ENCODE measurements at places on chromosomes 5 and 9. TPM values are rescaled to one million over a fixed set of nuclear protein-coding genes. Genes with fewer than 3 reads are reported as not detected.

The LCN15 gene
- not detected for total RNA-seq

The BNC2 gene
- total RNA-seq, result 293 TPM

The NDUFA8 gene
- total RNA-seq, result 39.2 TPM

The DIRAS2 gene
- total RNA-seq, result 1.2 TPM

The ADAMTS16 gene
- under 0.01 TPM for total RNA-seq

The PCDHGB7 gene
- 23.6 TPM for total RNA-seq

The RNF208 gene
- not detected for total RNA-seq

The ACER2 gene
- 13.5 TPM for total RNA-seq

The RXFP3 gene
- total RNA-seq, result not detected

DNA sequence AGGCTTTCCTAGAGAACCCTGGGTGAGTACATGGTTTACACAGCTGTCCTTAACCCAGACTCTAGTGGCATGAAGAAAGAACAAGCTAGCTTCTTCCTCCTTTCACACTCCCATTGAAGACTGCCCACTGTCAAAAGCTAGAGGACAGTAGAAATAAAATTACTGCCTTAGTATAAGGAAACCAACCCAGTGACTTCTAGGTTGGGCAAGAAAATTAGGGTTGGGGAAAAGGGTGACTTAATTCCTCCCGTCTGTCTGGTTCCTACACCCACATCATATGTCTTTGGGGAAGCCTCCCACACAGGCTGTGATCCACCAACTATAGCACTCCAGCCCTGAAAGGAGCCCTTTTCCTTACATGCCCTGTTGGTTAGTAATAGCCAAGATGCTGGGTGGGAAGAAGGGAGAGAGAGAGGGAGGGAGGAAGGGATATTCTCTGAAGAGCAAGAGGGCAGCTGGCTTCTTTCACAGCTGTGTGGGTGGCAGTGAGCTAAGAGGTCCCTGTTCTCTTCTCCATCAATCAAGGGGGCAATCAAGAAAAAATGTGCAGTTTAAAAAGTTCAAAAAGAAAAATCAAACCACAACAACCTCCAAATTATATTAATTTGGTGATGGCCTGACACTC is 21.7 kb downstream of the HBEGF start:
- peak; percentile 40 for DNase-seq

DNA sequence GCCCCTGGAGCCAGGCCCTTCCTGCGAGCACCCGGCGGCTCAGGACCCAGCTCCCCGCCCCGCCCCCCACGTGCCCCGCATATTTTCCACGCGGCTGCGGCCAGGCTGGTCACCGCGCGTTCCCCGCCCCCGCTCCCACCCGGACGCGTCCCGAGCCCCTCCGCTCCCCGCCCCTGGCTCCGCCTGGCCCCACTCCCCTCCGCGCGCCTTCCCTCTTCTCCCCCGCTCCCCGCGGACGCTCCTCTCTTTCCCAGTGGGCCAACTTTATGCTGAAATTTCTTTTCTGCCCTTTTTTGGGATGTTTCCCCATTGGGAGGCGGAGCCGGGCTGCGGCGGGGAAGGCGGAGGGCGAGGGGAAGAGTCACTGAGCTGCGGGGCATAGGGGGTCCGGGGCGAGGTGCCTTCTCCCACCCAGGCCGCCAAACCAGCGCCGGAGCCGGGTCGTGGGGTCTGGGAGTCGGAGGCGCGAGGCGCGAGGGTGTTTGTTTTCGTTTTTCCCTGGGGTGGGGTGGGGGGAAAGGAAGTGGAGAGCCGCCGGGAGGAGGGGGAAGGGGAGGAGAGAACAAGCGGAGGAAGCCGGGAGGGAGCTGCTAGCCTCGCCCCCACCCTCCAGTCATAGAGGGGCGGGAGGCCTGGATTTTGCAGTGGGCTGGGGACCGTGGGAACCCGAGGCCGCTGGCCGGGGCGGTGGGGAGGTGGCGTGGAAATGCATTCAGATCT is 1.0 kb upstream of the TPM2 start:
- peak; percentile 93 for DNase-seq

DNA sequence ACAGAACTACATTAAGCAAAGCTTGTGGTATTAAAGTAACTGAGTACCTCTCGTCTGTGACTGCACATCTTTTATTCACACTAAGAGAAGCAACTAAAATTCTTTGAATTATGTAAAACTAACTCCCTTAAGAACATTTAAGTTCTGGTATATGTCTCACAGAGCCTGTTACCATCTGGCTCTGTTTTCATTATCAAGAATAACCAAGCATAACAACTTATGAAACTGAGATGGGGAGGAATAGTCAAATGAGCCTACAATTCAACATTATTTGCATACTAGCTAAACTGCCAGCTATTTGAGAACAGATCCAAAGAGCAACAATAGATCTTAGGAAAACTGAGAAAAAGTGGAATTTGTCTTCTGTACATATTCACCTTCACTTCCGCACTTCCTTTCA is 25.3 kb upstream of the ISOC1 start:
- DNase-seq, result no peak

- DNase-seq, result no peak
These were observed 13.8 kb upstream of the LHX2 start for GRCh38 chr9:123997665-123998277.

DNA sequence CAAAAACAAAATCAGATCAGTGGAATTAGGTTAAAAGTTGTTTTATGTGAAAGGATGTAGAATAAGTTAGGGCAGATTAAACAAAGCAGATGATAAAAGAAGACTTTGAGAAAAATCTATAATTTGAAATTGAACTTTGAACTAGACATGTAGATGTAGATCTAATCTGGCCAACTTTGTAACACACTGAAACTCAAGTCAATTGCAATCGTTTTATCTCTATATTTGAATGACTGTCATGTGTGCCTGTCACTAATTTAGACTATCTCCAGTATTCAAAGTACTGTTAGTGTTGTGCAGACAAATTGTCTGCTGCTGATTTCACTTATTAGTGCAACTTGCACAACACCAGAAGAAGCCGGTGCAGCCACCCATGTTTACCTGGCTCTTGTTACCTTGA is 39.8 kb downstream of the ACOT12 start:
- DNase-seq, result no peak

DNA sequence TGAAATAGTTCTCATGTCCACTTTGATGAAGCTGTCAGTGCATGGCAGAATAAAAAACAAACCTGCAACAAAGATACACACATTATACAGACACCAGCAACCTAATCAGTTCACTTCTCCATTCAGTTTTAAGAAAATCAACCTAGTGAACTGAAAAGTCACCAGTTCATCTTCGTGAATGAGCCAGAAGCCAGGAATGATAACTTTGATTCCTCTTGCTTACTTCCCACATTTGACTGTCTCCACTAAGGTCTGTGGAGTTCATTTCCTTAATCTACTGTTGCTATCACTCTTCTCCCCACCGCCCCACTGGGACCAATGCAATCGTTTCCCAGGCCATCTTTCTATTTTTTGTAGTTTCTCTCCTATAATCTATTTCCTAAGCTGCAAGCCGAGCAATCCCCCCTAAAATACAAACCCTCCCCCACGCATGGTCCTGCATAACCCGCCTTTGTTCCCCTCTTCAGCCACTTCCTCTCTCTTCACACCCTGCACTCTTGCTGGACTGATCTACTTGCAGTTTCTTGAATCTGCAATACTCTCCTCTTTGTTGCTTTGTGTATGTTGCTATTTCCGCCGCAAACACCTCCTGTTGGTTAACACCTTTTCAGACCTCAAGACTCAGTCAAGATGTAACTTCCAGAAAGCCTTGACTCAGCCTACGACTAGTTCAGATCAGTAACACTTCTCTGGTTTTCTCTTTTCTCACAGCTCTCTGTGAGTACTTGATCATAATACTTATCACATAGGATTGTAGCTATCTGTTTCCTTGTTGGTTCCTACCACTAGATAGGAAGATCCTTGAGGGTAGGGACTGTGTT is 16.6 kb downstream of the STOM start:
- DNase-seq, result no peak

GRCh38 chr9:72875221-72875620 is 77.6 kb downstream of the ALDH1A1 start:
- no peak for DNase-seq

- no peak for DNase-seq
These were observed 75.1 kb upstream of the RUFY1 start for GRCh38 chr5:179475208-179475751.

DNA sequence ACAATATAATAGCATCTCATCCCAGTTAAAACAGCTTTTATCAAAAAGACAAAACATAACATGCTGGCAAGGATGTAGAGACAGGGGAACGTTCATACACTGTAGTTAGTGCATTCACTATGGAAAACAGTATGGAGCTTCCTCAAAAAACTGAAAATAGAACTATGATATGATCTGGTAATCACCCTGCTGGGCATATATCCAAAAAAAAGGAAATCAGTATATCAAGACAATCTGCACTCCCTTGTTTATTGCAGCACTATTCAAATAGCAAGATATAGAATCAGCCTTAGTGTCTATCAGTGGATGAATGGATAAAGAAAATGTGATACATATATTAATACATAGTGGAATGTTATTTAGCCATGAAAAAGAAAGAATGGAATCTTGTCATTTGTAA is 88.5 kb downstream of the PBX3 start:
- no peak for DNase-seq

GRCh38 chr5:96909003-96909402 is 26.9 kb upstream of the LNPEP start:
- no peak for DNase-seq

- DNase-seq, result no peak
These were observed 333.5 kb upstream of the ACTBL2 start for GRCh38 chr5:57816108-57816507.

DNA sequence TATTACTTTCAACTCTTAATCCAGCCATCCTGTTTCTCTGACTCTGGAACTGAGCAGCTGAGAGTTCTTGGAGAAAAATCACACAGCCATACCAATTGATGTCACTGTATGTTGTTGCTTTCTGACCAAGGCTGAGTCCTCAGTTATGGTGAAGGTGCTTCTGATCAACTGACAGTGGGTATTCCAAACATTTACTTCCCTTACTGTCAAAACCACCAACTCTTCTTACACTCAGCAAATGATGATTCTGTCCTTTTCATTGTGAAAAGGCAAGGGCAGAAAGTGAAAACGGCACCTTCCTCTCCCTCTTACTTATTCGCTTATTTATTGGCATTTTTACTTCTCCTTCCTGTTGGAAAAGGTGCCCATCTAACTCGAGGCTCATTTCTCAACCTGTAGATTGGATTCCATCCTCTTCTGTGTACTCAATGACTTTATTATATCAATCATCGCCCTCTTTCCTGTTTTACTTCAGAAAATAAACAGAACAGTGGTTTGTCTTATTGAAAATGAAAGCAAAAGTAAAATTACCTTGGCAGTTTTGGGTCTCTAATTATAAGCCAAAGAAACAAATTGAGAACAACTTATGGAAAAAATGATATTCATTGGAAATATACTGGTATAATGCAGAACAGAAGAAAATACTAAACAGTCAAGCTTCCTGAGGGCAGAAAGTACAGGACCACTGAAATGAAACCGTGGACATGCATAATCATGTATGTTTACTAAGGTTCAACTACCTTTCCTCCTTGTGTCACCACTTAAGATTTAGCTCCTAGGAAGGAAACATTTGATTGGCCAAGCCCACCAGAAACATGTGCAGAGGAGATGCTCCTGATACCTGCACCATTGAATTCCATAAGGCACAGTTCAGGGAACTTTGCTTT is 104.5 kb upstream of the CHD1 start:
- DNase-seq, result no peak

DNA sequence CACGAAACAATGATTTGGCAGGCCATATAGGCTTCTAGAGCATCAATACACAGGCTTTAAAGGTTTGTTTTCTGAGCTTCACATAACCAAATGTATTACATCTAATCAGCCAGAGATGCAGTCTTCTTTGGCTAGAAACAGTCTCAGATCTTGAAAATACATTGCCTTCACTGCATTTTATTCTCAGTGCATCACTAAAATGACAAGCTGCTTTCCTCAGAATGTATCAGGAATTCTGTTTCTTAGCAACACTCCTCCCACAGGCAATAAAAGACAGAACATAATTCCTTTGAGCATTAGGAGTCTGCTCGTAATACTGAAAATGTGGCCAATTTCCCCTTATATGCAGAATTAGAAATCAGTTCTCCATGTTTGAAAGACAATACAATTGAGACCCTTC is 36.9 kb downstream of the FEM1C start:
- no peak for DNase-seq

DNA sequence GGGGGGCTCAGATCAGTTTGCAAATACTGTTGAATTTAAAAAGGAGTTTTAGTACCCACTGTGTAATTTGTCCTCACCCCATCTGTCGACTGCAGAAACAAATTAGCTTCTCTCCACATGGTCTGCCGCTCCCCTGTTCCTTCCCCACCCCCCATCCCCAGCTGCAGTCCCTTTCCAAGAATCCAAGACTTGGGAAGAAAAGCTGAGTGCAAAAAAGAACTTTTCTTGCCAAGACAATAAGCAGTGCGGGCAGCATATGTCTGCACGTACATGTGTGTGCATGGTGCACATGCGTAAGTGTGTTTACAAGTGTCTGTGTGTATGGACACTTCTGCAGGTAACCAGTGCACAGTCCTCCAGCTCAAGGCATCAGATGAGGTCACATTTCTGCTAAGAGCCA is 125.7 kb upstream of the SMIM23 start:
- DNase-seq, result no peak

DNA sequence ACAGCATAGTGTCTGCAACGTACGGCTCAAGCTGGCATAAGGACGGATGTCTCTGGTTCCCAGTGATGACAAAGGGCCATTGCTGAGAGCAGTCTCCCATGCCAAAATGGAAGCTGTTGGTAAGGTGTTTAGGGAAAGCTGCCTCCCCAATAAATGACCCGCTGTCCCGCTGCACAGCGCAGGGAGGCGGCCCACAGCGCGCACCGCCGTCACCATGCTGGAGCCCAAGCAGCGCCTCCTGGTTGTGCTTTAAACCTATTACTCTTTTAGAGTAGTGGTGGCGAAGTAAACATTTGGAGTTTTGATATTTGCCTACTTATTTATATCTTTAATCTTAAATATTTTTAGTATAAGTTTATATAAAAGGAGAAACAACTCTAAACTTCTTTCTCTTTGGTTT is 70.4 kb upstream of the C5orf63 start:
- DNase-seq, result no peak

DNA sequence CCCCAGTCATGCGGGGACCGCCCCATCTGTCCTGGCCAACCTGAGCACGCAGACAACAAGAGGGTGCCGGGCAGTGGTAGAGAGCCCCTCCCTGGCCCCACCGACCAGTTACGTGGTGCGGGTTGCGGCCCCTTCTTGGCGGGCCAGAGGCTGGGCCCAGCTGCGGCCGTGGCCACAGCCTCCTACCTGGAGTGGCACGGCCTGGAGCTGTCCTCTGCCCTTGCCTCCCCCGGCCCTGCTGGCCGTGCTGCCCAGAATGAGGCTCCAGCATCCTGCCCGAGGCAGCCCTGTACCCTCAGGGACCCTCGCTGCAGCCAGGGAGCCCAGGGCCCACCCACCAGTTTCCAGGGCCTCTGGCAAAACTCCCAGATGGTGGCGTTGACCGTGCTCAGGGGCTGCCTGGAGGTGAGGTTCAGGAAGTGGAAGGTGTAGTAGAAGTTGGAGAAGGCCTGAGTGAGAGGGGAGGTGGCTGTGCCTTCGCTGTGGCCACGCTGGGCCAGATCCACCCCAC is 5.7 kb downstream of the ENTPD8 start:
- no peak for DNase-seq

DNA sequence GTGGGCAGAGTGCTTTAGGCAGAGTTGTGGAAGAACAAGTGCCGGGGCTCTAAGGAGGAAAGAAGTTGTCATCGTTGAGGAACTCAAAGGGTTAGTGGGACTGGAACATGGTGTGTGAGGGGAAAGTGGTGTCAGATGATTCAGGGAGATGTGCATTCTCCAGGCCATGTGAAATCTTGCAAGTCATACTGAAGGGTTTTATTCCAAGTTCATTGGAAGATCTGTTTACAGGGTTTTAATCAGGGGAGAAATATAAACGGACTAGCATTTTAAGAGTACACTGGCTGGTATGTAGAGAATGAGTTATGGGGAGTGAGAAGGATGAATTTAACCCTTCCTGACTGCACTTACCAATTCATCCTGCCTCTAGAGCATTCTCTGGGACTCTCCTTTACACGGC is 49.3 kb downstream of the NR2F1 start:
- no peak for DNase-seq

All from uterus (tissue), 4 donors.